ENCODE measurements at places on chromosomes 3 and 15. TPM values are rescaled to one million over a fixed set of nuclear protein-coding genes. Genes with fewer than 3 reads are reported as not detected.

The WDR82 gene
- total RNA-seq: 129 TPM

The FAM174B gene
- total RNA-seq: 3.9 TPM

The CRYGS gene
- total RNA-seq: 3.1 TPM

The ROPN1 gene
- not detected for total RNA-seq

The GNAT1 gene
- not detected for total RNA-seq
